Neural progenitor cell (in vitro differentiated cells): ENCODE measurements at places on chromosomes 13 and 19. TPM values are rescaled to one million over a fixed set of nuclear protein-coding genes. Genes with fewer than 3 reads are reported as not detected.

TRAPPC2B gene
- 10.7 and 23.4 TPM in 2 replicates for total RNA-seq

DAND5 gene
- 0.06 and 0.07 TPM in 2 replicates for total RNA-seq

RASAL3 gene
- not detected in 2 replicates for total RNA-seq

CKM gene
- total RNA-seq: not detected in 2 replicates

TINCR gene
- total RNA-seq: 1.8 and 3.5 TPM in 2 replicates

PLK5 gene
- 0.81 TPM in 1 of 2 replicates, not detected in the other for total RNA-seq

ZNF665 gene
- total RNA-seq: 7.3 and 9.4 TPM in 2 replicates

ZNF221 gene
- total RNA-seq: 12.2 and 14.0 TPM in 2 replicates

PABPC3 gene
- 0.17 TPM in 1 of 2 replicates, not detected in the other for total RNA-seq

KIR2DL4 gene
- total RNA-seq: not detected in 2 replicates

CLEC17A gene
- 0.31 TPM in 1 of 2 replicates, not detected in the other for total RNA-seq

AMH gene
- 3.5 and 22.4 TPM in 2 replicates for total RNA-seq

FEM1A gene
- total RNA-seq: 6.9 and 13.9 TPM in 2 replicates

GGACT gene
- 1.3 and 3.6 TPM in 2 replicates for total RNA-seq

SRRM5 gene
- total RNA-seq: 0.25 TPM in 1 of 2 replicates, not detected in the other

ZNF564 gene
- 13.9 and 15.0 TPM in 2 replicates for total RNA-seq

EDNRB gene
- 2.0 and 2.2 TPM in 2 replicates for total RNA-seq

ZNF99 gene
- not detected in 2 replicates for total RNA-seq

ZNF723 gene
- total RNA-seq: not detected in 2 replicates

QPCTL gene
- 4.5 and 15.7 TPM in 2 replicates for total RNA-seq

KIR3DL1 gene
- not detected in 2 replicates for total RNA-seq

PSG3 gene
- not detected in 2 replicates for total RNA-seq

SOX1 gene
- 3.3 and 4.7 TPM in 2 replicates for total RNA-seq

SKA3 gene
- 39.8 and 74.7 TPM in 2 replicates for total RNA-seq

ZNF414 gene
- 1.8 and 8.9 TPM in 2 replicates for total RNA-seq

CCDC9 gene
- 3.4 and 16.0 TPM in 2 replicates for total RNA-seq

EID2B gene
- total RNA-seq: 10.1 and 11.1 TPM in 2 replicates

ANKLE1 gene
- 2.3 and 3.3 TPM in 2 replicates for total RNA-seq

KLK12 gene
- not detected in 2 replicates for total RNA-seq
